ENCODE measurements at places on chromosomes 16 and 17.

DNA sequence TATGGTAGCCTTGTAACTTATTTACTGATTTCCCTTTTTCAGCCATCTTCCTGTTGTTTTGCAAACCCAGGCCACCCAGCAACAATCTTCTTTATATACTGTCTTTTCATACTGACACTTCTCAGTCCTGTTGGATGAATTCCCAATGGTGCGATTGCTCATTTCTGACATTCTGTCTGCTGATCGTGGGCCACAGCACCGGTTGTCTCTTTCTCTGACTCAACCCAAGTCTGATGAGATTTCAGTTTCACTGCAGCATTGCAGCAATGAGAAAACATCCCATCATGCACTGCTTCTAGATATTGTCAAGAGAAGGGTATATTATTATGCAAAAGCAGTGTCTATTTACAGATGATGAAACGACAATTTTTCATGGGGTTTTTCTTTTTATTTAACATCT lies 349.2 kb upstream of the HSBP1 start:
- no peak for DNase-seq

DNA sequence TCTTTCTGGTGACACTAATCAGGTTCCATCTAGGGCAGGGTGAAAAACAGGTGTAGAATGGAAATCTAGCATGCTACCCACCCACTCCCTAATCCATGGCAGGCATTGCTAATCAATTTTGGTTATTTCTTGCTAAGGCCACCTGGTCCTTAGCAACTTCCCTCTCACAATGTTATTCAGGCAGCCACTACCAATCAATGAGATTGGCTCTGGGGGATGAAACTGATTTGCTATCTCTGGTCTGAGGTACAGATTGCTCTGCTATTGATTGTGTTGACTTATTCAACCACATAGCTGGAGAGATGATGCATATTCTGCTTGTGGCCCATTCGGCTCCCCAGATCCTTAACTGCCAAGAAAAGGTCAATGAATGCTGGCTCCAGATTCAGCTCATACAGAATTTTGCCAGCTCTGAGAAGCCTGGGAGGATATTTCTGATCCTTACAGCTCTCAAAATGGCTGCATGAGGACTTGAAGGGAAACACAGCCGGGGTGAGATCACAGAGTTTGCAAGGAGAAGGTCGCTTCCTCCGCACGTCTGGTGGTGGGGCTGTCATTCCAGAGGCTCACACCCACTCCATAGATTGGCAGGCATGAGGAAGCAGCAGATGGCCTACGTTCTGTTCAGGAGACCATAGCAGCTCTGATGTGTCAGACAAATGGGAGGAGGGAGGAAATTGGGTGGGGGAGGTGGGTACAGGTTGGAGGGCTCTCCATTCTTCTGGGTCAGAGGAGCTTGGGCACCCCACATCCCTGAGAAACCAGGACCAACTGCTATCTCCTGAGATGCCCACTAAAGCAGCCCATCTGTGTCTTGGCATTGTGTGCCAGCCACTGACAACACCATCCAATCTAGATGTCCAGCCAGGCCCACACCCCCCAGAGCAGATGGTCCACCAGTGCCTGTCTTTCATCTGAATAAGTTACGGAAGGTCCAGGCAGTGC lies 22.3 kb downstream of the SEZ6 start:
- no peak for DNase-seq

- DNase-seq, result no peak
Observed at GRCh38 chr16:6988846-6989245, 343.8 kb upstream of the RBFOX1 start.

- no peak for DNase-seq
Observed at GRCh38 chr16:66705790-66706505, 9.4 kb upstream of the CMTM4 start.

GRCh38 chr16:1275791-1276579 lies 20.1 kb downstream of the TPSD1 start:
- DNase-seq, result no peak

DNA sequence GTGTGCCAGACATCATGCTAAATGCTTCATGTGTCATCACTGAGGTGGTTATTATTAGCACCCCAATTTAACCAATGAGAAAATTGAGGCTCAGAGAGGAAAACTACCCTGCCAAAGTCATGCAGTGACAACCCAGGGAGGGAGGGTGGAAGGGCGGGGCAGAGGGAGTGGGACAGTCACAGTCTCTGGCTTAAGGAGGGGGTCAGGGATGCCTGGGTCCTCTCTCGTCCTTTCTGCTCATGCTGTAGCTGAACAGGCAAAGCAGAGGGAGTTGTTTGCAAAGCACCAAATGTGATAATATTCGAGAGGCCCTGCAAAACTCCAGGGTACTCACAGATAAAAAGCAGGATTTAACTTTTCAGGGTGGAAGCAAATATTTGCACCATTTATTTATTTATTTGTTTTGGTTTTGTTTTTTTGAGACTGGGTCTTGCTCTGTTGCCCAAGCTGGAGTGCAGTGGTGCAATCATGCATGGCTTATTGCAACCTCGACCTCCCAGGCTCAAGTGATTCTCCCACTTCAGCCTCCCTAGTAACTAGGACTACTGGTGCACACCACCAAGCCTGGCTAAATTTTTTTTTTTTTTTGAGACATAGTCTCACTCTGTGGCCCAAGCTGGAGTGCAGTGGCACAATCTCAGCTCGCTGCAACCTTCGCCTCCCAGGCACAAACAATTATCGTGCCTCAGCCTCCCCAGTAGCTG lies 47.9 kb upstream of the NKD1 start:
- no peak for DNase-seq

DNA sequence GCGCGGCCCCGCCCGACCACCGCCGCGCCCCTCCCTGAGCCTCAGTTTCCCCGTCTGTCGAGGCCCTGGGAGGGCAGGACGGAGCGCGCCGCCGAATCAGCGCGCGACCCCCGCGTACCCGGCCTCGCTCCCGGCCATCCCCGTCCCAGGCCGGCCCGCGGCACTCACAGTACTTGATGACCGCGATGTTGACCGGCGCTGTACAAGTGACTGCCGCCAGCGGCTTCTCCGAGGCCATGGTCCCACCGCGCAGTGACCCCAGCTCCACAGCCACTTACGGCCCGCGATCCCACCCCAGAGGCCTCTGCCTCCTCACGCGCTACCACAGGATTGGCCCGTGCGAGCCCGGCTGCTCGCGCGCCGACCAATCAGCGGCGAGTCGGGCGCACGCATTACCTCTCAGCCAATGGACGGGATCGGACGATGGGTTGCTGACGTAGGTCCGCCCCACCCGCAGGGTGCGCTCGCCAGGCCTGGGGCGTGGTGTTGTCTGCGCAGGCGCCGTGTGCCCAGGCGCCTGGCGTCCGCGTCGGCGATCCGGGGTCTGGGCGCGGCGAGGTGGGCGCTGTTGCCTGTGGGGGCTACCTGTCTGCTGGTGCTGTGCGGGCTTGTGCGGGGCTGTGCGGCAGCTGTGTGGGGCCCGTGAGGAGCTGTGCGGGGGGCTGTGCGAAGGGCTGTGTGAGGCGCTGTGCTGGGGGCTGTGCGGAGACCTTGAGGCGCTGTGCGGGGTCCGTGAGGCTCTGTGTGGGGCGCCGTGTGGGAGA lies at the start of gene MVD:
Gene MVD, minus strand, starts transcription at position 249 of the 764 bp plus-strand sequence. Its CDS starts 11 bp downstream, at position 238.
- DNase-seq, result peak; percentile 95

DNA sequence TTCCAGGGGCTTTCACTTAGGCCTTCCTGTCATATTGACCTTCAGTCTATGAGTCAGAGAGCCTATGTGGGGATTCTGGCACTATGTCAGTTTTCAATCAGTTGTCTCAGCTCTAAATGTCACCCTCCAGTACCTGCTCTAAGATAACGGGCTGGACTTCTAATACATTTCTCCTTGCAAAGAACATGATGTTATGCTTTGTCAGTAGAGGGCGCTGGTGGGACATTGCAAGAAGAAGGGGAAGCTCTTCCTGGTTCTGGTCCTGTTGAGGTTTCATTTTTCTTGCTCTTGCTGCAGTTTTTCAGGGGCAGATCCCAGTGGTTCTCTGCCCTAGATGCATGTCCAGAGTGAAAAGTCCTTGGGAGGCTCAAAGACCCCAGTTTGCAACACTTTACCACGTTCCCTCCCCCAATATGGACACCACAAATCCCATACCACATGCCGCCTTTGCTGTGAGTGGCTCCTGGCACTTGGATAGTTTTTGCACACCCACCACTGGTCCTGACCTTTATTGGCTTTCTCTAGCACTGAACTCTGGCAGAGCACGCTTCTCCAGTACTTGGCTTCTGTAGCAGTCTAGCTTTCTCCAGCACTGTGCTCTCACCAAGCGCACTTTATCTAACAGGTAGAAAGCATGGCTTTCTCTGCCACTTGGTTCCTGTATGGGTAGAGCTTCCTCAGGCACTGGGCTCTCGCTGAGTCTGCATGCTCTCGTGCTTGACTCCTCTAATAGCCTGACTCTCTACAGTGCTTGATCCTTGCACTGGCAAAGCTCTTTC lies 49.0 kb downstream of the BCL7C start:
- peak; percentile 94 for DNase-seq

DNA sequence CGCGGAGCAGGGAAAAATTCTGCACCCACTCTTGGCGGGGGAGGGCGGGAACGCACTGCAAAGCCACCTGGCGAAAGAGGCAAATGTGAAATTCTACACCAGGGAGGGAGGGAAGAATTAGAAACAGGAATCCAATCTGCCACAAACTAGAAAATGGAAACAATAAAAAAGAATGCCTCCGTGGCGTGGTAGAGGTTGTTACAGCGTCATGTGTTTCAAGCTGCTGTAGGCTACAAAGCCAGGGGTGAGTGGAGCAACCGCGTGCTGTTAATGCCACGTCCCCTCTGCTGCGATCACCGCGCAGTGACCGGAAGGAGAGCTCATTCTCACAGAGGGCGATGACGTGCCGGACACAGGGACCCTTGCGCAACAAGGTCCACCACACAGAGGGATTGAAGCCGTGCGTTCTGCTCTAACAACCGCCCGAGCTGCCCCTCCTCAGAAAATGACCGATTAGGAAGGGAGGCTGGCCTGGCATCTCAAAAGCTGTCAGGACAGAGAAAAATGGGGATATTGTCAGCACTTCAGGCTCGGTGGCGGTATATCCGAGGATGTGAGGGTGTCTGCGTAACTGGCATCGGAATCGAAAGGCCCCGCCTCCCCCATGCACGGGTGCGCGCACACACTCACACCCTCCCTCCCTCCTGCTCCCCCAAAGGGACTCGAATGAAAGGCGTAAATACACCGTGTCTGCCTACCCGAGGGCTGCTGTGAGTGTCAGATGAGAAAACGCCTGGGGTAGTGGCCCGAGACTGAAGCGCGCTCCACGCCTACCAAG lies 70.8 kb upstream of the TNRC6C start:
- DNase-seq, result peak; percentile 40

GRCh38 chr16:69088684-69089083 lies 16.8 kb upstream of the HAS3 start:
- no peak for DNase-seq

GRCh38 chr16:65024767-65025178 lies 97.1 kb downstream of the CDH11 start:
- no peak for DNase-seq

DNA sequence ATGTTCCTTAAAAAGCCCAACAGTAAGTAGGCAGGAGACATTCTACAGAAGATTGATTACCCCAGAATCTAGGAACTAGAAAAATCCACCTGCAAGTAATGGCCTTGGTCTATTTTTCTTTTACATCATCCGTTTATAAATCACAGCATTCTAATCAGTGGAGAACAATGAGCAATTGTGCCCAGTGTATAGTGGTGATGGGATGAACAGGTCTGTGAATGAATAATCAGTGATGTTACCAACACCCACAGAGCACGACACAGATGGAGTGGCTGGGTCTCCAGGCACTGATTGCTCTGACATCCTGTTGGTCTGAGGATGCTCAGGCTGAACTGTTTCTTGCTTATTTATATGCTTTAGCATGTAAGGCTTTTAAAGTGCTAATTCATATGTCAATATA lies 1251.2 kb upstream of the CDH8 start:
- DNase-seq, result no peak

DNA sequence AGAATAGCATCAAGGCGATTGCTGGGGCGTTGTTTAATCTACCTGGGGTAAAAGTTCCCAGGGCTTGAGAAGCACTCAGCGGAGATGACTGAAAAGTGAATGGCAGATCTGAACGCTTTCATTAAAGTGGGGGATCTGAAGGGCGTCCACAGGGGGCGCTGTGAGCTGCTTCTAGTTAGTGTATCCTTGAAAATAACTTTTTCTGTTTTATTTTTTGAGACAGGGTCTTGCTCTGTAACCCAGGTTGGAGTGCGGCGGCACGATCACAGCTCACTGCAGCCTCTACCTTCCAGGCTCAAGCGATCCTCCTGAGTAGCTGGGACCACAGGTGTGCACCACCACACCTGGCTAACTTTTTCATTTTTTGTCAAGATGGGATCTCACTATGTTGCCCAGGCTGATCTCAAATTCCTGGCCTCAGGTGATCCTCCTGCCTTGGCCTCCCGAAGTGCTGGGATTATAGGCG lies 360.4 kb downstream of the SEC14L1 start:
- DNase-seq, result peak; percentile 45

DNA sequence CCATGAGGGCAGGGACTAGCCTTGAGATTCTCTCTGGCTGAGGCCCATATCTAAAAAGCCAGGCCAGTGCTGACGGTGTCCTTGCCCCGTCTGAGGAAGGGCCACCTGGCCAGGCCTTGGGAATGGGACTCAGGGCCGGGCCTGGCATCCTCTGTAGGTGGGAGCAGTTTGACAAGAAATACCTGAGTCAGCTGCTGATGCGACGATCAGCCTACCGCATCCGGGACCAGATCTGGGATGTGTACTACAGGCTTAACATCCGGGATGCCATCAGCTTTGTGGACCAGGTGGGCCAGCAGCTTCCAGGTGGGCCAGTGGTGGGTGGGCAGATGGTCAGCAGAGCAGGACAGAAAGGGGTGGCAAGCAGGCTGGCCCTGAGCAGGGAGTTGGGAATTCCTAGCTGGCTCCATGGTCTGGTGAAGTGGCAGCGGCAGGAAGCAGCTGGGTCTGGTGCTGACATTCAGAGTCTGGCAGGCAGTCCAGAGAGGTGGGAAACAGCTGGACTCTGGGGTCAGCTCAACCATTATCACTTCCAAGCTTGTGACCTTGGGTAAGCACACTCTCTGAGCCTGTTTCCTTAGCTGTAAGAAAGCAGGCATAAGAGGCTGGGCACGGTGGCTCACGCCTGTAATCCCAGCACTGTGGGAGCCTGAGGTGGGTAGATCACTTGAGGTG lies 9.5 kb downstream of the SLC9A5 start:
- DNase-seq, result no peak

- DNase-seq, result no peak
Observed at GRCh38 chr16:78128913-78129312, 29.5 kb downstream of the WWOX start.

GRCh38 chr17:66143657-66144282 lies 48.2 kb downstream of the CEP112 start:
- no peak for DNase-seq

DNA sequence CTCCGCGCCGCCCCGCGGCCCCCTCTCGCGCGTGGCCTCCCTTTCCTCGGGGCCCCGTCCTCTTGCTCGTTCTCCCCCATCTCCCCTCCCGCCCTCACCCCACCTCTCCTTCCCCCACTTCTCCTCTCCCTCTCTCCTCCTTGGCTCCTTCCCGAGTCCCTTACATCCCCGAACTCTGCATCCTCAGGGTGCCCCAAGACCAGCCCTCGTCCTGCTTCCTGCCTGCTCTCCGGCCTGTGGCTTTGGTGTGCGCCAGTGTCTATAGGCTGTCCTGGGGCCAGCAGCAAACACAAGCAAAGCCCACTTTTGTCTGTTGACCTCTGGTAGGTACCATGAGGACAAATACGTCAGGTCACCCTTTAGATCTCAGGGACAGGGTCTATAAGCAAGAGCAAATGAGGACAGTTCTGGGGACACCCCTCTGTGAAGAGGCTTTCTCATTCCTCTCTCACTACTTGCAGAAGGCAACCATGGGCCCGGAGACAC lies 284 bp upstream of the COPZ2 start:
- no peak for DNase-seq

- DNase-seq, result peak; percentile 70
Observed at GRCh38 chr17:16971458-16972338, at the start of gene TNFRSF13B. Gene TNFRSF13B (minus strand): TSS chr17:16972118. CDS start chr17:16972075, 43 bp downstream.

Data from RPMI8226 (cell line).